ENCODE measurements at places on chromosomes 13 and 19. TPM values are rescaled to one million over a fixed set of nuclear protein-coding genes. Genes with fewer than 3 reads are reported as not detected.

DNA sequence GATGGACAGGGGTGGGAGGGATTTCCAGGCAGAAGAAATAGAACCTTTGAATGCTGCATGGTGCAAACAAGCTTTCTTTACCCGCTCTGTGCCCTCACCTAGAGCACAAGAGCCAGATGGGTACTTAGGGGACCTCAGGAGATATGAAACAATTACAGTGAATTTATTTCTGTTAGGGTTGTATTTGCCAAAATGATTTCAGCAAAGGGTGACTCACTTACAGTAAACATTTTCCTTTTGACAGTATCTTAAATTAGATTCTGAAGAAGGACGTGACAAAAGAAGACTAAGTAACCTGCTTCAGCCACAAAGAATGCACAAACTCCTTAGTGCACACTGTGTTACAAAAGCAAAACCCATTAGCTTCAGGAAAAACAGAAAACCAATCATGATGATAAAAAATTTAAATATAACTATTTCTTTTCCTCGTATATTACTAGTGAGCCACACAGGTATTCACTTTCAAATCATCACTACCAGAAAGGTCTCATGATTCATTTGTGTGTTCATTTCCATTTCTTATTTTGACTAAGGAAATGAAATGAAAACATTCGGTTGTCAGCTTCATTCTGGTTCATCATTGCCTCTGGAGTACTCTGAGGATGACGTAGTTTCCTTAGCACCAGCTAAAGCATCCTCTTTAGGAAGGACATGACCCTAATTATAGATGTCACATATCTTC lies 158.8 kb downstream of the NHLRC3 start:
- H3K36me3 ChIP-seq = no peaks in the 10 kb centered on the region
- DNase-seq = no peak
- peak overlapping the region; percentile 24 for H3K27ac ChIP-seq
- peaks cover 9% of the 10 kb centered on the region for H3K4me1 ChIP-seq

DNA sequence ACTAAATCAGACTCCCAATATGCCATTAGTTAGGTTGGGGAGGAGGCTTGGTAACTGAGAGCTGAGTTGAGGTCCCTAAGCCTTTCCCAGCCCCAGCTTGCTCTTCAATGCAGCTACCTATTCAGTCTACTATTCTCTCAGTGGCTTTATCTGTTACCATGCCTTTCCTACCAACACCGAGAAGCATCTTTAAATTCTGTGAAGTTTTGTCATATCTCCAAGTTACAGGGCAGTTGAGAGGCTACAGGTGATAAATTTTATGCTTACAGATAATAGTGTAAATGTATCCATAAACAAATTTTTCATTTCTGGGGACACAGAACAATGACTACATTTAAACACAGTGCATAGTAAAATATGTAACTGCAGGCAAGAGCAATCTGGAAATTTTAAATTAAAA lies 110.6 kb downstream of the ELF1 start:
- peaks cover 8% of the 10 kb centered on the region for H3K4me1 ChIP-seq
- no peak for DNase-seq
- H3K36me3 ChIP-seq = peaks cover 7% of the 10 kb centered on the region
- H3K4me3 ChIP-seq = no peak overlapping the region
- H3K27ac ChIP-seq = no peak overlapping the region

DNA sequence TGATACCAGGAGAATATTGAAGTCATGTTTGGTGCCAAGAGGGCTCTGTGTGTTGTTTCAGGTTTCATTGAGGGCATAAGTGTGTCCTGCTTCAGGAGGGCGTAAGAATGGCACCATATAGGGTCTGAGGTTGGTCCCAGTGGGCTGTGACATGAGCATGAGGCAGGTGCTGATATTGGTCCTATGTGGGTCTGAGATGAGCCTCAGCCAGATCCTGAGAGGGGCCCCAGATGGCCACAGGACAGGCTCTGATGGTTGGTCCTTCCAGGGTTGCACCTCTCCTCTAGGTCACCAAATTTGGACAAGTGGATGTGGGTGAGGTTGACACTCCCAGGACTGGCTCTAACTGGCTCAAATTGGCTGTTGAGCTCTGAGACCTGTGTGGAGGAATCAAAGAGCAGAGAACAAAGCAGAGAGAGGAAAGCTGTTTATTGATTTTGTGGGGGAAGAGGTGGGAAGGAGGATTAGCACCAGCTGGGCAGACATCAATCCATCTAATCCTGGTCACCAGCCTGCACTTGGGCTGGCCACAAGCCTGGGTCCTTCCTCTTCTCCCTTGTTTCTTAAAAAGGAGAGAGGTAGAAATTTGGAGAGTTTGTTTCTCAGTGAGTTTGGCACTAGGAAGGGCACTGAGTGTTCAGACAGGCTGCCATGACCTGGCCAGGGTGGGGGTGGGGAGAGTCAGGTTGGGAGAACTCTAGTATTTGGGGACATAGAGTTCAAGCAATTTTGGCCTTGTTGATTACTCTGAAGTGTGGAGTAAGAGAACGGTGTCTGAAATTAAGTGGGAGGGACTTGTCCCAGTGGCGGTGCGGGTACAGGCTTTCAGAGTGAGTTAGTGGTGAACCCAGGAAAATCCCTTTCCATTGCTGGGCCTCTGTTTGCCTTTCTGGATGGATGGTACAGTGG lies 38.7 kb downstream of the CYP2B6 start:
- peaks cover 32% of the 10 kb centered on the region for H3K27me3 ChIP-seq
- no peak overlapping the region for H3K27ac ChIP-seq
- peaks cover 1% of the 10 kb centered on the region for H3K36me3 ChIP-seq
- H3K4me3 ChIP-seq = no peak overlapping the region
- H3K4me1 ChIP-seq = peaks cover 2% of the 10 kb centered on the region

CGB8 gene
- not detected for total RNA-seq

KLK3 gene
- total RNA-seq = not detected

- H3K36me3 ChIP-seq = no peaks in the 10 kb centered on the region
- no peak for DNase-seq
- no peak overlapping the region for H3K4me3 ChIP-seq
These were observed 44.2 kb upstream of the HOMER3 start for GRCh38 chr19:18985257-18985656.

GRCh38 chr13:20389696-20390525 lies 135.7 kb downstream of the CRYL1 start:
- H3K27ac ChIP-seq = no peak overlapping the region
- no peak overlapping the region for H3K4me3 ChIP-seq
- DNase-seq = no peak
- H3K36me3 ChIP-seq = no peaks in the 10 kb centered on the region
- no peaks in the 10 kb centered on the region for H3K27me3 ChIP-seq
- H3K4me1 ChIP-seq = peaks cover 15% of the 10 kb centered on the region

DNA sequence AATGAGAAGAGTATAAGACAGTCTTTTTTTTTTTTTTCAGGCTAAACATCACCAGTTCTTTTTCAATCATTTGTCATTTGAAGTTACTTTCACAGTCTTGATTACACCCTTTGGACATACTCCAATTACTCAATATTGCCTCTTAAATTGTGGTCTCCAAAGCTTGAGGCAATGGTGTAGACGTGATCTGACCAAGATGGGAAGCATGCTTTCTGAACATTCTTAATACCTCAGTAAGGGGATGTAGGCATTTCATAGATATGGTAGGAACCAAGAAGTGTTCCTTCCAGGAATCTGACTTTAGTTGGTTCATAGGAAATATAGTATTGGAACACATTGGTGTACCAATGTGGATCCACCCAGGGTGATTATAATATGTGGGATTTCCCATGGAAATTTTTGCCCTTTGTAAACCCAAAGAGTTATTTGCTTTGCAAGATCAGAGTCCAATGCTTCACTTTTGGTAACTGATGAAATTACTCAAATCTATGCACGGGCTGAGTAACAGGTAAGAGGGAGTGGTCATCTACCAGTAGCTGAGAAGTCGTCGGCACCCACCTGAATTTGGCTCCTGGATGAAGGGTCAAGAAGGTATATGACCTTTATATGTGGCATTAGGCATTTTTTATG lies 62.2 kb downstream of the ERCC5 start:
- no peak for DNase-seq
- H3K27ac ChIP-seq = no peak overlapping the region
- no peak overlapping the region for H3K4me3 ChIP-seq
- H3K27me3 ChIP-seq = peaks cover 19% of the 10 kb centered on the region
- peaks cover 11% of the 10 kb centered on the region for H3K4me1 ChIP-seq

- no peak for DNase-seq
- H3K27me3 ChIP-seq = peaks cover 68% of the 10 kb centered on the region
- peaks cover 6% of the 10 kb centered on the region for H3K36me3 ChIP-seq
- no peak overlapping the region for H3K4me3 ChIP-seq
- H3K27ac ChIP-seq = no peak overlapping the region
These were observed 50.4 kb downstream of the C13orf46 start for GRCh38 chr13:113923376-113924063.

DNA sequence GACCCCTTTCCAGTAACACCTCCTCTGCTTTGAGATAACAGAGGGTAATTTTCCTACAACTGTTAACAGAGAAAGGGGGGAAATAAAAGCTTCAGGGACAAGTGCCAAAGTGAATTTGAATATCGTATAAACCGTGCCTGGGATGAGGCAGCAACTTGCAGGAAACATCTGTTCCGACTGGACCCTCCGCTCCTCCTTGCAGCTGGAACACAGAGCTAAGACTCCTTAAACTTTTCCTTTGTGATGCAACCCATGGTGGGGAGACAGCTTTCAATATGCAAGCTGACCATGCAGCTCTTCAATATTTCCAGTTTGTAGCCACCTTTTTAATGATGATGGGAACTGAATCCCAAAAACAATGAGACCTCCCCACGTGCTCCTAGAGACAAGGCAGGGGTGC lies 432.6 kb downstream of the ZNF536 start:
- no peaks in the 10 kb centered on the region for H3K36me3 ChIP-seq
- no peak overlapping the region for H3K4me3 ChIP-seq
- H3K4me1 ChIP-seq = peaks cover 1% of the 10 kb centered on the region
- no peaks in the 10 kb centered on the region for H3K27me3 ChIP-seq

SMIM17 gene
- total RNA-seq = not detected

GRCh38 chr19:19098703-19099632 lies 35.2 kb downstream of the SLC25A42 start:
- no peak overlapping the region for H3K4me3 ChIP-seq
- no peaks in the 10 kb centered on the region for H3K4me1 ChIP-seq
- H3K36me3 ChIP-seq = no peaks in the 10 kb centered on the region
- H3K27me3 ChIP-seq = no peaks in the 10 kb centered on the region

DNA sequence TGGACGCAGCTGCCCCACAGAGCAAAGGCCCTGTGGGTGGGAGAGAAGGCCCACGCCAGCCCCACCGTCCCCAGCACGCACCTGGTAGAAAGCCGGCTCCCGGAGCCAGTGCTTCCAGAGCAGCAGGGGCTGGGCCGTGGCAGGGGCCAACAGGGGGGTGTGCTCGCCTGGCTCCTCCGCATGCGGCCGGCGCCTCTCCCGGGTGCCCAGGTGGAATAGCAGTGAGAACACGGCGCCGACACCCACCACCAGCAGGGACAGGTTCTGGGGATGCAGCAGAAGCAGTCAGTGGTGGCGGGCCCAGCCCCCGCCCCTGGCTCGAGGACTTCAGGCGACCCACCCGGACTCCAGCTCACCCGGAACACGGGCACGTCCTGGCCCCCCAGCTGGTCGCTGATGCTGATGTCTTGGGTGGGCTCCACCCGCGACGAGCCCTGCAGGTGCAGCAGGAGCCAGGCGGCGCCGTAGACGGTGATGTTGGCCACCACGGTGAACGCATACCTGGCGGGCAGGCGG lies 8.9 kb downstream of the TEKTIP1 start:
- no peak for DNase-seq
- no peaks in the 10 kb centered on the region for H3K36me3 ChIP-seq
- no peak overlapping the region for H3K4me3 ChIP-seq
- no peak overlapping the region for H3K27ac ChIP-seq

GRCh38 chr13:48443442-48444208 lies 30.7 kb upstream of the LPAR6 start:
- peaks cover 23% of the 10 kb centered on the region for H3K36me3 ChIP-seq
- H3K27ac ChIP-seq = peak overlapping the region; percentile 58
- no peak overlapping the region for H3K4me3 ChIP-seq
- H3K27me3 ChIP-seq = no peaks in the 10 kb centered on the region
- H3K4me1 ChIP-seq = peaks cover 18% of the 10 kb centered on the region
- no peak for DNase-seq

DNA sequence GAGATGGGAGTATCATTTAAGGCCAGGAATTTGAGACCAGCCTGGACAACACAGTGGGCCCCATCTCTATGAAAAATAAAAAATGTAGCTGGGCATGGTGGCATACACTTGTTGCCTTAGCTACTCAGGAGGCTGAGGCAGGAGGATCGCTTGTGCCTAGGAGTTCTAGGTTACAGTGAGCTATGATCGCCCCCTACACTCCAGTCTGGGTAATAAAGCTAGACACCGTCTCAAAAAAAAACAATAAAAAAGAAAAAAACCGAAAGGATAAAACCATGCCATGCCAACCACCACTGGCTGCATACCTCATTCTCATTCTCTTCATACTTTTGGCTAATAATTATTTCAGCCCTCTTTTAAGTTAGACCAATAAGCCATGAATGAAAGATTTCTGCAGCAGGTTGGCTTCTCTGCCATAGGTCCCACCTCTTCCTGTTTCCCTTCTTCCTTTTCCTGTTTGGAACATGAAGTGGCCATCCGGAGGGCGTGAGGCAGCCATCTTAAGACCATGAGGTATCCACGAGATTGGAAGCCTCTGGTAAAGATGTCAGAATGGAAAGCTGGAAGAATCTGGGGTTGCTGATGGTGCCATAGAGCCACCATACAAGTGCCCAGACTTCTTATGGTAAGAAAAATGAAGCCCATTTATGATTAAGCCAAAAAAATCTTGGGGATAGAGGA lies 171.3 kb downstream of the CACNA1A start:
- no peaks in the 10 kb centered on the region for H3K36me3 ChIP-seq
- H3K4me1 ChIP-seq = no peaks in the 10 kb centered on the region
- H3K27me3 ChIP-seq = no peaks in the 10 kb centered on the region
- H3K27ac ChIP-seq = no peak overlapping the region

DNA sequence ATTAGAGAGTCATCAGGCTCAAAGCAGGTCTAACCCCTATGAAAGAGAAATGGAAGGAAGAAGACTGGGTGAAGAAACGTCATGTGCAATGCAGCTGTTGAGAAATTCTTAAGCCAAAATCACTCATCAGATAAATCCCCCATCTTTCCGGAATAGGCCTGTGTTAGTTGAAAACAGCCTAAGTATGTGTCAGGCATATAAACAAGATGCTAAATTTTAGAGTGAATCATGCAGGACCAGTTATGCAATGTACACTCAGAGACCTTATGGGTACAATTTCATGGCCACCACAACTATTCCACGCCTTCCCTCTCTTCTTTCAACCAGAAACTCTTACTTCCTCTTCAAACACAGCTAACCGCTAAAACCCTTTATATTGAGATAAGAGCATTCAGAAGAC lies 717.7 kb upstream of the ATXN8OS start:
- H3K27me3 ChIP-seq = no peaks in the 10 kb centered on the region
- no peaks in the 10 kb centered on the region for H3K36me3 ChIP-seq
- no peak for DNase-seq
- H3K27ac ChIP-seq = no peak overlapping the region
- no peaks in the 10 kb centered on the region for H3K4me1 ChIP-seq
- no peak overlapping the region for H3K4me3 ChIP-seq

- peaks cover 84% of the 10 kb centered on the region for H3K36me3 ChIP-seq
- no peaks in the 10 kb centered on the region for H3K27me3 ChIP-seq
- H3K4me1 ChIP-seq = no peaks in the 10 kb centered on the region
- no peak overlapping the region for H3K27ac ChIP-seq
- DNase-seq = no peak
These were observed 14.8 kb downstream of the ZNF701 start for GRCh38 chr19:52584736-52585440.

GRCh38 chr13:40189898-40190630 lies 476.4 kb downstream of the FOXO1 start:
- H3K27me3 ChIP-seq = no peaks in the 10 kb centered on the region
- peaks cover 56% of the 10 kb centered on the region for H3K4me1 ChIP-seq
- no peak for DNase-seq
- H3K4me3 ChIP-seq = peak overlapping the region; percentile 33
- peak overlapping the region; percentile 93 for H3K27ac ChIP-seq

GRCh38 chr13:99376132-99376531 lies 68.9 kb upstream of the GPR183 start:
- DNase-seq = peak; percentile 39
- no peak overlapping the region for H3K4me3 ChIP-seq
- no peaks in the 10 kb centered on the region for H3K27me3 ChIP-seq
- H3K4me1 ChIP-seq = peaks cover 72% of the 10 kb centered on the region
- no peak overlapping the region for H3K27ac ChIP-seq

Measured in activated CD8-positive, alpha-beta memory T cell treated with anti-CD3 and anti-CD28 coated beads, Interleukin-2, amount 10 ng/mL, durations not matched to agents 7 days and 5 days (primary cell).